Activated T-cell treated with anti-CD3 and anti-CD28 coated beads for 48 hours (primary cell): ENCODE measurements at places on chromosomes 2 and 18.

- DNase-seq = no peak
Observed at GRCh38 chr2:28002181-28002580, 111.7 kb downstream of the BABAM2 start.

- no peak for DNase-seq
Observed at GRCh38 chr2:67309281-67309680, 87.9 kb upstream of the ETAA1 start.

DNA sequence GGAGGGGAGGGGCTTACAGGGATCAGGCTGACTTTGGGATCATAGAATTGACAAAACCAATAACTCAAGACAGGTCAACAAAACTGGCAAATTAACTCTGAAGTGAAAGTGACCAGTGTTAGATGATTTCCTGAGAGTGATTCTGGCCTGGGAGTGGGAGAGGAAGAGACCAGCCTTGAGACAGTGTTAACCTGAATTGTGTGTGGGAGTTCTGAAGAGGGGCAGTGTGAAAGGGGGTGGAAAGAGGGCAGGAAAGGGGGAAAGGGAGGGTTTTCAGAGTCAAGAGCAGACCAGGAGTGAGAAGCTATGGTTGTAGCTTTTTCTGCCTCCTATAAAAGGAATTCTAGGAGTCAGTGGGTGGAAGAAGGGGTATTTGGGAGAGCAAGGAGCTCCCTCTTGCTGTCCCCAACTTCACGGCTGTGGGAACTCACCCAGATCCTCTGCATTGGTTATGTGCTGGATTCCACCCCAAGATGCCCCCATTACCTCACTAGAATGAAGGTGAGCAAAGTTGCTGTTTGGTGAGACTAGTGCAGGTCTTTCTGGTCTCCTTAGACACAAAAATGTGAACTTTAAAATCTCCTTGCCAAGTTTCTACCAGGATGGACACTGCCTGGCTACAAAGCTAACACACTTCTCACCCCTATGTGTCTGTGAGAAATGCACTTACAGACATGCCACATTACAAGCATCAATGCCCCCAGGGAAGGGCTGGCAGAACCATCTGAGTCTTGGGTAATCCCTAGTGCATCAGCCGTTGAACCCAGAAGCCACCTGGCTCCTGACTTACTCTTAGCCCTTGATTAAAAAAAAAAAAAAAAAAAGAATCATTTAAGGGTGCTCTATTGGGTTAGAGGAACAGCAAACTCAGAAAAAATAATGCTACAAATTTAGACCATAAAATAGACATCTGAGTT, 61.6 kb downstream of the BMP10 start:
- no peak for DNase-seq

GRCh38 chr2:4528773-4529172, 825.4 kb downstream of the DCDC2C start:
- no peak for DNase-seq

DNA sequence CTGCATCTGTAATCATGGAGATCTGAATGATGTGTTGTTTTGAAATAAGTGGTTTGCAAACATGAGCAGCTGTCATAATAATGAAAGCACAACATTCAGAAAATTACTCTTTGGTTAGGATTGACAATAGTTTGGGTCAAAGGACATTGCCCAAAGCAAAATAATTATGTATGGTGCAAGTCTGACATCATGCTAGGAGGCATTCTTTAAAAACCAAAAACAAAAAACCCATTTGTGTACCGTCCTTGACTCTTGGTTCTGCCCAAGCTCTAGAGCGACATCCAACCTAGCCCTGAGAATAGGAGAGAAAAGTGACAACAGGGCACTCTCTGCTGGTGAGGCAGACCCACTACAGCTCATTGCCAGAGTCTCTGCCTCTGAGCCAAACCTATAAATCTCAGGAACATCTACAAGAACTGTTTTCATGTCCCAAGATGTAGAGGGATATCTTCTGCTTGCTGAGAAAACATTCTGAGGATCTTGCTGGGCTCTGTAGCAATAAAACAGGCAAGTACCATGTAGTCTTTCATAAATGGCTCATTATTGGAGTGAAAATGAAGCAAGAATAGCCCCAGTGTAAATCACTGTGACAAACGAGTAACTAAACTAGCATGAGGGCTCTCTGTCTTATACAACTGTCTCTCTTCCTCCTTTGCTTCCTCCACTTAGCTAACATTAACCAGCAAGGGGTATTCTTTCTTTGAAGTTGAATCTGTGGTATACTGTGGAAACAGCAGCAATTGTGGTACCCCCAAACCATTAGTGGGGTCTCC, 266.8 kb upstream of the CXCR4 start:
- DNase-seq = no peak

DNA sequence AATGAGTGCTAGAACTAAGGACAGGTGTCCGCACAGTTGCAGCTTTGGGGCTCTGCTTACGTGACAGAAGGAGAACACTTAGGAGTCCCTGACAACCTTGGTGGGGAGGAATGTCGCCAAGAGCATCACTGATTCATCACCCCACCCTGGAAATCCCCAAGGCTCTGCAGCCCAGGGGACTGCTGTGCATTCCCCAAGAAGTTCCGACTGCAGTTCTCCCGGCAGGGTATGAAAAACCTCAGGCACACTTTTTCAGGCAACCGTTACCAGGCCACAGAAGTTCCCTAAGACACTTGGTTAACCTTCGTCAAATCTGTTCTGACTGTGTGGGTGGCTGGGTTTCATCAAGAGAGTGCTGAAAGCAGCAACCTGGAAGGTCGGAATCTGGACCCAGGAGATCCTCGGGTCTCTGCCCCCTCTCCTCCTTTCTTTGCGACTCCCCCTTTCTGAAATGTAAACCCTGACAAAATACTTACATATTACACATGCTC, 192.1 kb upstream of the CXCR4 start:
- no peak for DNase-seq

- DNase-seq = no peak
Observed at GRCh38 chr2:132383956-132384355, 32.6 kb upstream of the GPR39 start.

DNA sequence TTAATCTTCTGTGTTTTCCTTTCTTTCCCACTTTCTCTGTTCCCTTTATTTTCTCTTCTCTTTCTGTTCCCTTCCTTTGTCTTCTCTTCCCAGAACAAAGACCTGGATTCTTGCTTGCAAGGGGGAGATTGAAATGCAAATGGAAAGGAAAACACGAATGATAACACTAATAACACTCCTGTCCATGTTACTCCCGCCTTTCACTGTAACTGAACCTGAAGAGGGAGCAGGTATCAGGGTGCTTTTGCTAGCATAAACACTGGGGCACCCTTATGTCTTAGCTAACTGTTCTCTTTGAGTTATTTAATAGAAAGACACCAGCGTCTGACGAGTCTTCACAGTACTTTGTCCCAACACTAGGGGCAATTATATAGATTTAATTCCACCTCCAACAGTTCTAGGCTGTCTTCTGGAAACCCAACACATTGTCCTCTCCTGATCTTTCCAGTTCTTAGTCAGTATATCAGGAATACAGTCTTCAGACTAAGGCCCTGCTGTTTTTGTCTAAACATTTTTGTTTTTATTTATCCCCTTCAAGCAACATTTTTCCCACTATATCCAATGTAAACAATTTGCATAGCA, 99.2 kb downstream of the PTPRM start:
- DNase-seq = no peak

DNA sequence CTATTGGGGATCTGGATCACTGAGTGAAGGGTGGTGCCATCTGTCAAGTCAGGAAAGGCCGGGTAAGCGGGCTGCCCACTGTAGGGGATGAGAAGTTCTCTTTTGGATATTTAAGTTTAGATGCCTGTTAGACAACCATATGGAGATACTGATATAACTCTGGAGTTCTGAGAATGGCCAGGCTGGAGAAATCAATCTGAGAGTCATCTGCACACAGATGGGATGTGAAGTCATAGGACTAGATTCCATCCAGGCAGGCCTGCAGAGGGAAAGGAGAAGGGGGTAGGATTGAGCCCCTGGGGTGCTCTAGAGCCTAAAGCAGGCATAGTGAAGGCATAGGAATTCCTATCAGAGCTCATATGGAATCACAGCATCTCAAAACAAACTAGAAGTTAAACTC, 30.1 kb downstream of the SPRED2 start:
- DNase-seq = no peak

- no peak for DNase-seq
Observed at GRCh38 chr2:240463274-240463865, 27.9 kb downstream of the GPC1 start.

GRCh38 chr2:139403948-139404347, 623.8 kb upstream of the NXPH2 start:
- DNase-seq = no peak

GRCh38 chr2:9407363-9407811, 15.9 kb downstream of the ITGB1BP1 start:
- DNase-seq = no peak

DNA sequence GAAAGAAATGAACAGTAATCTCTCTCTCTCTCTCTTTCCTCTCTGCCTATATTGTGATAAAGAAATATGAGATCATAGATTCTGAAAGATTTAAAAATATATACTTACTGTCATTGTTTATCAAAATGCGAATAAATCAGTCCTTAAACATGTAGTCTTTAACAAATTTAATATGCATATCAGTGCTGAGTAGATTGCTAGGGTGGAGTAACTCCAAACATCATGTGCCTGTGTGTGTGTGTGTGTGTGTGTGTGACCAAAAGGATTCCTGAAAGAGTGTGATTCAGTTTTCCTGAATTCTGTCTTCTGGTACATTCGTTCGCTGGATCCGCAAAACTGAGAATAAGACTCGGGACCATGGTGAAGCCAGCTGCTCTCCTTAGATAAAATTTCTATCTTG, 24.0 kb upstream of the DSEL start:
- DNase-seq = no peak

- DNase-seq = no peak
Observed at GRCh38 chr2:43133336-43133707, 93.1 kb downstream of the ZFP36L2 start.

DNA sequence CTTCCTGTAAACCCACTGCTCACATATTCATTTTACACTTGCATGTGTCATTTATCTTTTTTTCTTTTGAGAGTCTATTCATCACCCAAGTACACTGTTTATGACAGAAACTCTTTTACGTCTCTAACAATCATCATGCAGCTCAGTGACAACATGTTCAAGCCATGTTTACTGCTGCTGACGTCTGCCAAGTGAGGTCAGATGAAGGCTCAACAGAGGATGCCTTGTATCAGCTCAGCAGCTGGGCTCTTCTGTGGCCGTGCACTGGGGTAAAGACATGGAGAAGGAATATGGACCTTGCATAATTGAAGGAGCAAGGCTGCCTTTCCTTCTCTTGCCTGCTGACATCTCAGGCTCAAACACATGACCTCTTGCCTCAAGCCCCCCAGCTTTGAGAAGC, 99.6 kb downstream of the ADD2 start:
- no peak for DNase-seq

GRCh38 chr2:202267495-202267894, 1.9 kb downstream of the NOP58 start:
- no peak for DNase-seq

DNA sequence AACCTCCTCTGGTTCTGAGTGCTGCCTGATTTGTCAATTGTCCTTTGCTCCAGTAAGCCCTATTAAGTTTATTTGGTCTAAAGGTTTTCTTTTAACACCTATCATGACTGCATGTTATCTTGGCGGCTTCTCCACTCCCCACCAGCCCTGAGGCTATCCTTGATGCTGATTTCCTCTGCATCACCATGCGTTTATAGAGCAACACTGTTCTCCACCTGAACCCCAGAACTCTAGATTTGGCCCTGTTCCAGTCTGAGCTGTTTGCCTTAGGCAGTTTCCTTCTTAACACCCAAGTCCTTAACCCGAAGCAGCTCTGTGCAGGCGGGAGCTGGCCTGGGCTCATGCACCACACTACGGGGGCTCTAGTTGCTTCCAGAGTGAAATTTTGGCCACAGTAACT, 98.2 kb upstream of the NPAS2 start:
- no peak for DNase-seq

DNA sequence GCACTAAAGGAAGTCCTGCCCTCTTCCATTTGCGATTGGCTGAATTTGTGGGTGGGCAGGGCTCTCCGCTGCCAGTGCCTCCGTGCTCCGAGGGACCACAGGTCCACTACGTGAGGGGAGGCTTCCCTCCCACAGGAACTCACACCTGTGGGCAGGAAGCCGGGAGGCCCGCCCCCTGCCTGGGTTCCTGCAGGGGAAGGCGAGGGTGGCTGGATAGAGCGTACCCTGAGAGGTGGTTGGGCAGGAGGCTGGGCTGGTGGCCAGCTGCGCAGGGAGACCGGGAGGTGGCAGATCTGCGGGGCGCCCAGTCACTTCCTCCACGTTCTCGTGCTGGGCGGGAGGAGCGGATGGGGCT, 47.0 kb upstream of the PTH2R start:
- DNase-seq = no peak

GRCh38 chr2:149819356-149819957, 231.9 kb upstream of the MMADHC start:
- no peak for DNase-seq

- no peak for DNase-seq
Observed at GRCh38 chr2:147430408-147430807, 414.4 kb upstream of the ACVR2A start.

GRCh38 chr18:2853173-2853925, 6.5 kb downstream of the EMILIN2 start:
- DNase-seq = no peak

- no peak for DNase-seq
Observed at GRCh38 chr18:32877371-32877770, 104.5 kb upstream of the KLHL14 start.

DNA sequence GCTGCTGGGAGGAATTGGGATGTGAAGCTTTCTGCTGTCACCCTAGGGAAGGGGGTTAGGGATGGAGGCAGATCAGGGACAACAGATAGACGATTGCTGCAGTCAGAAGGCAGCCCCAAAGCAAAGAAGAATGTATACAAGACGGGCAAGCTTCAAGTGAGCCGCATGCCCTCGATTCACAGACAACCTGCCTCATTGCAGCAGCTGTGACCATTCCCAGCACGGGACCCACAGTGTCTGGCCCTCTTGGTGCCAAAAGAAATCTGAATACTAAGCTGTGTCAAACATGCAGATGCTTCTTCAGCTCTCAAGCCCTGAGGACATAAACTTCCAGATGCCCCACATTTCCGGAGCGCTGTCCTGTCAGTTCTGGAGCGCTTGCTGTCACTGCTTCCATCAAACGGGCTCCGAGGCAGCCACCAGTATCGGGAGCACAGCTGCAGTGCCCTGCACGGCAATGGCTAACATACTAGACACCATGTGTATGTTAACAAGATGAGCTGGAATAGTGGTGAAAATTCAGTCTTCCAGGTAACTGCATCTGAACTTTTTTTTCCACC, 33.8 kb downstream of the PRELID3A start:
- DNase-seq = no peak

- DNase-seq = no peak
Observed at GRCh38 chr2:2170861-2171260, 160.2 kb downstream of the MYT1L start.
